Stimulated activated CD8-positive, alpha-beta memory T cell treated with anti-CD3 and anti-CD28 coated beads, Interleukin-7, amount 100 ng/mL, for 4 hours (primary cell): ENCODE measurements at places on chromosomes 5 and 9.

DNA sequence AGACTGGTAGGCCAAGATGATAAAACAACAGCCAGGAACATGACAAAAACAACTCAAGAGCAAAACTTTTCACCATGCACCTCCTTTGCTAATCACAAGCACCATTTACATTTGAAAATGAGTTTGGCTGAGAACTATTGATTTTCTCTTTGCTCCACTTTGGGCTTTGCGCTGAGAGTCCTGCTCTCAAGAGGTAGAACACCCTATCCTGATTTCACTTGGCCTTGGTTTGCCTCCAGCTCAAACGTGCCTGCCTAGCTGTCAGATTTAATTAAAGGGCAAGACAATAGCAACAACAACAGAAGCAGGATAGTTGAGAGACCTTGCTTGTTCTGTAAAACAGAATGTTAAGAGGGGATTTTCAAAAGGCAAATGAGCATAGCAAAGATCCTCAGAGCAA is 128.2 kb upstream of the ASTN2 start:
- no peak for DNase-seq

- no peak for DNase-seq
Observed at GRCh38 chr5:77086368-77086688, 757 bp downstream of the ZBED3 start.

DNA sequence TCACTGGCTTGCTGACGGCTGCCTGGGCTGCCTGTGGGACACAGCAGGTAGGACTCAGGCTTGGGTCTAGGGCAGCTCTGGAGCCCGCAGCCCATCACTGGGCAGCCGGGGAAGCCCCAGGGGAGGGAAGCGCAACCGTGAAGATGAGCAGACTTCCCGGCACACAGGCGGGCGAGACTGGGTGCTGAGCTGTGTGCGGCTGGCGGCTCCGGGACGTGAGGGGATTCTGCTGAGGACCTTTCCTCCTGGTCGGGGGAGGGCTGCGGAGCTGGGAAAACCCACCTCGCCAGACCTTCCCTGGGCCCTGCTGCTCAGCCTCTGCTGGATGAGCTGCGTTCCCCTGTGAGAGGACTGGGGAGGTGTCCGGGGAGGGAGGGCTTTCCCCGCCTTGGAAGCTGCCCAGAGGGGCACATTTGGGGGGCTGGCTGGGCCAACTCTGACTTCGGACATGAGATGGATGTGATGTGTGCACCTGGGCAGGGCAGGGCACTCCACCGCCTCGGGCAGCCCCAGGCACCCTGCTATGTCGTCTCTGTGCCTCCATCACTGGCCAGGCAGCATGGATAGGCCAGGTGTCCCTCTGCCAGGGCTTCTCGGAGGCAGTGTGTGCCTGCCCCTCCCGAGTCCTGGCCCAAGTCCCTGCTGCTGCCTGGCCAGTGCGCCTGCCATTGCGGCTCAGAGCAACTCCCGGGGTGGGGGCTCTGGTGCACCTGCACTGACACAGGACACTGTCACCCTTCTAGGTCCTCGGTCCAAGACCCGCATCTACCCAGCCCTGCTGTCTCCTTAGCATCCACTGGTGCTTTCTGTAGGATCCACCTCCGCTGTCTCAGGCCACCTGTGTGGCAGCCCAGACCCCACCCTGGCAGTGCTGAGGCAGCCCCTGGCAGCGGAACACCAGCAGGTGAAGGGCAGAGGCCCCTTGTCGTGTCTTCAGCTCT is 66.4 kb downstream of the COL5A1 start:
- no peak for DNase-seq

DNA sequence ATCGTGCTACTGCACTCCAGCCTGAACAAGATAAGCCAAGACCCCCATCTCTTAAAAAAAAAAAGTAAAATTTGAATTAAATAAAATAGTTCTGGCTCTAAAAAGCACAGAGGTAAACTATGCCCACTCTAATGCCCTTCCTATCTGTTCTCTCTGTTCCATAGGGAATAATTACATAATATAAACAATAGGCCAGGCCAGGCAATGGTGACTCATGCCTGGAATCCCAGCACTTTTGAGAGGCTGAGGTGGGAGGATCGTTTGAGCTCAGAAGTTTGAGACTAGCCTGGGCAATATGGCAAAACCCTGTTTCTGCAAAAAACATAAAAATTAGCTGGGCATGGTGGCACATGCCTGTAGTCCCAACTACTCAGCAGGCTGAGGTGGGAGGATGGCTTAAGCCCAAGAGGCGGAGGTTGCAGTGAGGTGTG is 47.4 kb downstream of the MYO10 start:
- DNase-seq: no peak

GRCh38 chr9:16100537-16101091 is 547.8 kb downstream of the CCDC171 start:
- DNase-seq: no peak

DNA sequence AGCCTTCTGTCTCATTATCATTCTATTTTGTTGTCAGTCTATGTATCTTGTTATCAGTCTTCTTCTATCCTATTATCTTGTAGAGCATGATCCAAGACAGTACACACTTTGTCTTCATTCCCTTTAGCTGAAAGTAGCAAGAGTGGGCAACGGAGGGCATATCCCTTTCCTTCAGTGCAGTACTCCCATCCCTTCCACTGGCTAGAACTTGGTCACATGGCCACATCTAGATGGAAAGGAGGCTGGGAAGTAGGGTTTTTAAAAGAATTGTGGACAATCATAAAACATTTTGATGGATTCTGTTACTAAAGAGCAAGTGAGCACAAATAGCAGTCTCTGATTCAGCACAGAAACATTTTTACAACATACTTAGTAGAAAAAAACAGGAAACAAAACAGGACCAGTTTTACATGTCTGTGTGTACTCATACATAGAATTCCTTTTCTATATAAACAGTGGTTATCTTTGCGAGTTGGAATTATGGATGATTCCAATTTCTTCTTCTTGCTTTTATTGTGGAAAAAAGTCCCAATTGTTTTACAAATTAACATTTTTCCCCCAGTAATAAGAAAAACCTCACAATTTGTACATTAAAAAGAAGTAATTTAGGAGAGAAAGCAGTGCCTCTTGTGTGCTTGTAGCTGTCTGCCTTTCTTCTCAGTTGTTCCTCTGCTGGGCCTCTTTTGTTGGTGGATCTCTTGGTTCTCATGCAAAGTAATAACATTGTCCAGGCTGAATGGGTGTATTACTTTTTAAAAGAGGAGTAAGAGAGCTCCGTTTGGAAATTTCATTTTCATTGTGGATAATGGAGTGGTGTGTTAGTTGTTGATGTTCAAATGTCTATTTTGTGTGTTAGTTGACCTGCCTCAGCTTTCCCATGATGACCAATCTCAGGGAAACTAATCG is 410.9 kb upstream of the TRPC7 start:
- DNase-seq: no peak

- DNase-seq: no peak
Observed at GRCh38 chr5:10401498-10401897, 40.2 kb upstream of the ROPN1L start.
